OCI-M1 (cell line): ENCODE measurements at places on chromosomes 2 and 18.

GRCh38 chr2:15383695-15384350 is 177.3 kb downstream of the NBAS start:
- DNase-seq, result no peak

DNA sequence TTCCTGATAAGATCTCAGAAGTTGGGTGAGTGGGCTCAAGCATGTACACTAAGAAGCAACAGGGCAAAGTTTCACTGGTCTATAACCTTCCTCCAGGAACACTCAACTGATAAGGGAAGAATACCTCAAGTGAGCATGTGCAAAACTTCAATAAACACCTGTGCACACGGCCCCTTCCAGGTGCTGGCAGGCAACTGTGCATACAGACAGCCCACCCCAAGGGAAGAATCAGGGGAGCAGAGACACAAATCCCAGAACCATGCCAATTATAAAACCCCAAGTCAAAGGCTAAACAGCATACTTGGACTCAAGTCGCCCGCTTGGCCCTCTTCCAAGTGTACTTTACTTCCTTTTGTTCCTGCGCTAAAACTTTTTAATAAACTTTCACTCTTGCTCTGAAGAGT is 85.9 kb upstream of the RTN4 start:
- no peak for DNase-seq

DNA sequence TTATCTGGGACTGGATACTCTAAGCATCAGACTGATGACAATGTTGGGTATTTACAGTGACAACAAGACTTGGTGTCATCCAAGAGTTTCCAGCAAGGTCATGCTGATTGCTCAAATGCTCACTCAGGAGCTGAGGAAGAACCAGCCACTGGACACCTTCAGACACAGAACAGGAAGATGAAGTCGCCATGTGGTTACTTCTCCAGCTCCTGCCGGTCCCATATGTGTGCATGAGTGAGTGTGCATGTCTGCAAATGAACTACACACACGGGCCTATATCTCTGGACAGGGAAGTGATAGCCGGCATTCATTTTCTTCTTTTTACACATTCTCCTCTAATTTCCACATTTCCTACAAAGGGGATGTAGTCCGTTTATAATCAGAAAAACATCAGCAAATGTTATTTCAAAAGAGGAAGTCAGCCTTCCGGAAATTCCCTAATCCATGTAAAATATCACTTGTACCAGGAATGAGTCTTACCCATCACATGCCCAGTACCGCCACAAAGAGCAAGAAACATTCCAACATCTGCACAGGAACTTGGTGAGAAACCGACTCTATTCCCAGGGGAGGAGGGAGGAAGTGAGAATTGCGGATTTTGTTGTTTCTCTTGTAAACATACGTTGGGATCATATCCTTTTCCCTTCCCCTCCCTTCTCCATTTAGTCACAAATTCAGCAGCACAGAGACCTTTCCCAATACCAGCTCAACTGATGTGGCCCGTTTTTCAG is 10.8 kb downstream of the RFX8 start:
- no peak for DNase-seq

DNA sequence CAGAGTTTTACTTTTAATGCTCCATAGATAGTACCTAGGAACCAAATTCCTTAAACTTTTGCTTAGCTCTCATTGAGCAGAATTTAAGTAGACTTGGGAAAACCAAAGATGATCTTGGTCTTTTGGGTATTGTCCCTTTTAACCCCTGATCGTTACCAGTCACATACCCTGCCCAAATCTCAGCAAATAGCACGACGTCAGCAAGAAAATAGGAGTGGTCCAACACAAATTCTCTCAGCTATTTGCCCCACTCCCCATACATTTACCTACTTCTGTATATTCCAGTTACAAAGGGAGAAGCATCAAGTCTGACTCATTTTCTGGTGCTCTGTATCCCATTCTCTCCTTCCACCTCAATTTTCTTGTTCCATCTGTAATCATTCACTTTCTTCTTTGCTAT is 387.3 kb downstream of the CCDC85A start:
- DNase-seq, result no peak

DNA sequence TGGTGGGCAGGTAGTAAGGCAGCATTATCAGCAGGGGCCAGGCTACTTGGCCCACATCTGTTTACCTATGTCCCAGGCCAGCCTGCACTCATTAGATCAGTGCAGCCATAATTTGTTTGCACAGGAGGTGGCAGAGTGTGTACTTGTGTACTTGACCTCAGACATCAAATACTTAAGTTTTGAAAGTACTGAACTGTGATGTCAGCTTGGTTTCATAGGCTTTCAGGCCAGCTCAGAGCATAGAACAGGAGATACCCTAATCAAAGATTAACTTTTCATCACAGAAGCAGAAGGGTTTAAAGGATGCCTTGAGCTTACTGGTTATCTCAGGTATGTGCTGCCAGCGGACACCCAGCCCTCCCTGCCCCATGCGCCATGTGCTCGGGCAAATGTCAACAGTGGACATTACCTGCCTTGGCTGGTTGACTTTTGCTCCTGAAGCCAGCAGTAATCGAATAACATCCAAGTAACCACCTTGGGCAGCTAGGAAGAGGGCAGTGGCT is 33.2 kb downstream of the ANKRD29 start:
- no peak for DNase-seq

GRCh38 chr2:241844831-241845578 is 13.7 kb downstream of the PDCD1 start:
- no peak for DNase-seq

GRCh38 chr2:234373060-234373459 is 123.8 kb downstream of the ARL4C start:
- DNase-seq, result no peak

- no peak for DNase-seq
Observed at GRCh38 chr2:22929998-22930397, 455.0 kb upstream of the KLHL29 start.

DNA sequence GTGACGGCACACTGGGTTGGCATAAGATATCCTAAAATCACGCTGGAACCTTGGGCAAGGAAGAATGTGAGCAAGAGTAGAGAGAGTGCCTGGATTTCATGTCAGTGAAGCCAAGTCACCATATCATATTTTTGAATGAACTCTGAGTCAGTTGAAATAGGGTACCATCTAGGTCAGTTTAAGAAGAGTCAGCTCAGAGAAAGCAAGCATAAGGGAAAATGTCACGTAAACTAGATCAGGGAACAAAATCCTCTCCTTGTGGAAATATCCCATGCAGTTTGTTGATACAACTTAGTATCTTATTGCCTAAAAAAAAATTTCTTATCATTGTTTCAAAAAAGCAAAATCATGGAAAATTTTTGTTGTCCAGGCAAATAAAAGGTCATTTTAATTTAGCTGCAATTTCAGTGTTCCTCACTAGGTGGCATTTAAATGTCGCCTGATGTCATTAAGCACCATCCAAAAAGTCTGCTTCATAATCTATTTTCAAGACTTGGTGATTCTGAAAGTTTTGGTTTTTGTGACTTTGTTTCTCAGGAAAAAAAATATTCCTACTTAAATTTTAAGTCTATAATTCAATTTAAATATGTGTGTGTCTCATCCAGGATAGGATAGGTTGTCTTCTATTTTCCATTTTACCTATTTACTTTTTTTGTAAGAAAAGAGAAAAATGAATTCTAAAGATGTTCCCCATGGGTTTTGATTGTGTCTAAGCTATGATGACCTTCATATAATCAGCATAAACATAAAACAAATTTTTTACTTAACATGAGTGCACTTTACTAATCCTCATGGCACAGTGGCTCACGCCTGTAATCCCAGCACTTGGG is 19.6 kb downstream of the RSAD2 start:
- peak; percentile 85 for DNase-seq

- no peak for DNase-seq
Observed at GRCh38 chr2:119766944-119767343, 7.2 kb downstream of the PTPN4 start.

DNA sequence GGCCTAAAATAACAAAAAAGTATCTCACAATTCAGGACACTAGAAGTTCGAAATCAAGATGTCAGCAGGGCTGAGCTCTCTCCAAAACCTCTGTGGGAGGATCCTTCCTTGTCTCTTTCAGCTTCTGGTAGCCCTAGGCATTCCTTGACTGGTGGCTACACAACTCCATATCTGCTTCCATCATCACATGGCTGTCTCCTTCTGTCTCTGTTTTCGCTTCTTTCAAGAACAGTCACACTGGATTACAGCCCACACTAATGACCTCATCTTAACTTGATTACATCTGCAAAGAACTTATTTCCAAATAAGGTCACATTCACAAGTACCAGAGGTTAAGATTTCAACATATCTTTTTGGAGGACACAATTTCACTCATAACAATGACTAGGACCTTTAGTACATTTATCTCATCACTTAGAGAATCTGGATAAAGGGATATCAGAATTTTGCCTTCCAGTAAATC is 275.2 kb downstream of the IRS1 start:
- peak; percentile 47 for DNase-seq

- DNase-seq, result no peak
Observed at GRCh38 chr2:241900251-241901017, 30.9 kb downstream of the RTP5 start.

GRCh38 chr2:88828397-88829137 is 137.1 kb downstream of the RPIA start:
- no peak for DNase-seq

GRCh38 chr2:213159768-213160167 is 8.4 kb upstream of the IKZF2 start:
- no peak for DNase-seq

- no peak for DNase-seq
Observed at GRCh38 chr2:110121592-110121991, 6.0 kb upstream of the MALL start.

DNA sequence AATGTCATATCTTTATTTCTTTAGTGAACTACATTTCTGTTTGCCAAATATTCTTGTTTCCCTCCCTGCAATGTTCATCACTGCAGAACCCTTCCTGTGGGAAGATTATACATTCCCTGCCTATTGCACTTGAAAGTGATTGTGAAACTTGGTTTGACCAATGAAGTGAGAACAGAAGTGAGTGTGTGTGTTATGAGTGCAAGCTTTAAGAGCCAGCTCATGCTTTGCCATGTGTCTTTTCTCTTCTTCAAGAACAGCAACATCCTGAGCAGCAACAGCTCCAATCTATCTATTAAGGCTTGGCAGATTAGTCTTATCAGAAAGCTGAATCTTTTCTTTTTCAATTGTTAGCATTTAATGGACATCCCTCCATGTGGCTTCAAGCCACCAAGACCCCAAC is 42.0 kb upstream of the UBE2E3 start:
- no peak for DNase-seq
